ENCODE measurements at places on chromosomes 16 and 17.

GRCh38 chr17:27511168-27511883, 55.1 kb downstream of the KSR1 start:
- no peak for DNase-seq

DNA sequence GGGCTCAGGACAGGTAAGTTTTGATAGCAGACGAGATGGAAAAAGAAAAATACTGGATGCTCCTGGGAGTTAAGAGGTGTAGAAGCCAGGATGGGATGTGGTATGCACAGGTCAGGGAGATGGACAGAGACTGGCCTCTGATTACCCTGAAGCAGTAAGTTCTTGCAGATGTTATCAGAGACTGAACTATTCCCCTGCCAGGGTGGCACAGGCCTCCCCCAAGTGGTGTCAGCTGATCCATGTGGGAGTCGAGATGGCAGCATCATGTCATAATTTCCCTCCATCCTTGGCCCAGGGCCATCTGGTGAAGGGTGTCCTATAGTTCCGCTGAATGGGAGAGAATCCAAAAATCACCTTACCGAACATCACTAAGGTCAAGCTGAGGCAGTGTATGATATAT, 14.1 kb upstream of the NKD1 start:
- no peak for DNase-seq

DNA sequence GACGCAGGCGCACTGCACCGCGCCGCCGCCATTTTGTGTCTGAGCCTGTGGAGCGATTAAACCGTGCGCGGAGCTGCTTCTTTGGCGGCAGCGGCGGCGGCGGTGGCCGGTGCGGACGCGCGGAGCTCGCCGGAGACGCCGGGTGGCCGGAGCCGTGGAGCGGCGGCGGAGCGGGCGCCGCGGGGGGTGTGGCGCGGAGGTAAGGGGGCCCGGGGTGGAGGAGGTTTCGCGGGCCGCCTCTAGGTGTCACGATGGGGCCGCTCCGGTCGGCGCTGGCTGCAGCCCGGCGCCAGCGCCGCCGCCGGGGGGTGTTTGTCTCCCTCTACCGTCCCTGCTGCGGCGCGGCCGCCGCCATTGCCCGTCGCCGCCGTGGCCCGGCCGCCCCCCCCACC, at the start of gene CTCF:
TSS of gene CTCF (plus strand) at position 1 of the 392 bp plus-strand sequence. CDS start 48,307 bp downstream, outside the sequence.
- DNase-seq = peak; percentile 82

DNA sequence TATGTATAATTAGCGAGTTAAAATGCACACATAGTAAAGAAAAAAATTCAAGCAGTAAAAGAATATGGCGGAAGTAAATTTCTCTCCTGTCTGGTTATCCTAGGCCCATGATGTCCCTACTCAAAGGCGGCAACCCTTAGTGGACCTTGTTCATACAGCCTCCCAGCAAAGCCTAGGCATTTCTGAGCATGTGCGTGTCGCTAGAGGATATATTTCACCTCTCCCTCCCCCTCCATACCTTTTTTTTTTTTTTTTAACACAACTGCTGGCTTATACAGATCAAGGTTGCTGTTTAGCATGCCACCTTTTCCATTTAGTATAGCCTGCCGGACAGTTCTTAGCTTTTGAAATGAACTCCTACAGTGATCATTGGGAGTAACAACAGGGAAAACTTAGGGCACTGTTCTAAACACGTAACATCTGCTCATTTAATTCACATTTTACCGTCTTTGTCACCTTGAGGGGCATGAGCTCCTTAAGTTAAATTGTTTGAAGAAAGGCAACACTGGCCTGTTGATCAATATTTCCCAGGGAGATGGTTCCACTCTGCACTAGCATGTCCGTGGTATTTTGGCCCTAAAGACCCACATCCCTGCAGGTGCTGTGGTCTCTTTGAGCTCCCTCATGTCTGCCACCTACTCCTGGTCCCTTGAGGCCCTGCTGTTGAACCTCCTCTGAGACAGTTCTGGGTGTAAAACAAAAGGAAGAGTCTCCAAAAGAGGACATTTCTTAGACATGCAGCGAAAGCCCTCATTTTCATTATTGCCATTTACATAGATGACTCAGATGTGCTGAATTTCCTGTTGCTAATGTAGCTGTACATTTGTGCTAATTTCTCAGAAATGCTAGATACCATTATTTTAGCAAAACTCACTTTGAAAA, 4.1 kb upstream of the TNFRSF13B start:
- DNase-seq = no peak

DNA sequence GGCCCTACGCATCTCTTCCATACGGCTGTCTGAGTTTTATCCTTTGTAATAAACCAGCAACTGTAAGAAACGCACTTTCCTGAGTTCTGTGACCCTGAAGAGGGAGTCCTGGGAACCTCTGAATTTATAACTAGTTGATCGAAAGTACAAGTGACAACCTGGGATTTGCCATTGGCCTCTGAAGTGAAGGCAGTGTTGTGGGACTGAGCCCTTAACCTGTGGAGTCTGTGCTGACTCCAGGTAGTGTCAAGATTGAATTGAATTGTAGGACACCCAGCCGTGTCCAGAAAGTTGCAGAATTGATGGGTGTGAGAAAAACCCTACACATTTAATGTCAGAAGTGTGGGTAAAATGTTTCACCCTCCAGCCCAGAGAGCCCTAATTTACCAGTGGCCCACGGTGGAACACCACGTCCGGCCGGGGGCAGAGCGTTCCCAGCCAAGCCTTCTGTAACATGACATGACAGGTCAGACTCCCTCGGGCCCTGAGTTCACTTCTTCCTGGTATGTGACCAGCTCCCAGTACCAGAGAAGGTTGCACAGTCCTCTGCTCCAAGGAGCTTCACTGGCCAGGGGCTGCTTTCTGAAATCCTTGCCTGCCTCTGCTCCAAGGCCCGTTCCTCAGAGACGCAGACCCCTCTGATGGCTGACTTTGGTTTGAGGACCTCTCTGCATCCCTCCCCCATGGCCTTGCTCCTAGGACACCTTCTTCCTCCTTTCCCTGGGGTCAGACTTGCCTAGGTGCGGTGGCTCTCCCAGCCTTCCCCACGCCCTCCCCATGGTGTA, 1.5 kb downstream of the GAA start:
- no peak for DNase-seq

DNA sequence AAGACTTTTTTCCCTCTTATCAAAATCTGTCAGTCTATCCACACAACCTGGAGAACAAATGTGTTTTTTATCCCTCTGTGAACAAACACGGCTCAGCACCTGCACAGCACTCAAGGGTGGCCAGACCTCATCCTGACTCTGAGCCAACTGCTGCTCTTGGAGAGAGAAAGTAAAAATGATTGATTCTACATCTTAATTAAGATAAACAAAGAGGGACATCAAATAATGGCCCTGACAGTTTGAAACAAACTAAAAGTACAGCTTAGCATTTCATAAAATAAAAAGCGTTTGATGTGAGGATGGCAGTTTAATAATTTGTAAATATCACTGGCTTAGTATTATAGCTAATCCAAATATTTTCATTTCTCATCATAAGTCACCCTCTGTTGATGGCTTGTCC, 106.2 kb downstream of the SNX11 start:
- no peak for DNase-seq

- no peak for DNase-seq
Observed at GRCh38 chr17:1329745-1330343, 50.4 kb downstream of the TRARG1 start.

- DNase-seq = no peak
Observed at GRCh38 chr17:65334406-65334805, 197.2 kb downstream of the RGS9 start.

DNA sequence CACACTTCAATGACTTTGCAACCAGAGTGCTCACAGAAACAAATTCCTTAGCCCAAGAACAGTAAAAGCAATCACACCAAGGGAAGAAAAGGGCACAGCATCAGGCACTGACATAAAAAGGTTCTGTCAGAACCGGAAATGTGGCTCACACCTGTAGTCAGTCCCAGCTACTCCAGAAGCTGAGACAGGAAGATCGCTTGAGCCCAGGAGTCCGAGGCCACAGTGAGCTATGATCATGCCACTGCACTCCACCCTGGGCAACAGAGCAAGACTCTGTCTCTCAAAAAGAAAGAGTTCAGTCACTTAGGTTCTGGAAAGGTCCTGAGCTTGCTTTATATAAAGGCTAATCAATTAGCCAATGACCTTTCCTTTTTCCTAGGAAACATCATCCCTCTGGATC, 22.7 kb downstream of the YWHAE start:
- DNase-seq = no peak
